ENCODE measurements at places on chromosomes 12 and 14.
A peak's percentile ranks its signal among the peaks of the same experiment; 100 is the strongest.

DNA sequence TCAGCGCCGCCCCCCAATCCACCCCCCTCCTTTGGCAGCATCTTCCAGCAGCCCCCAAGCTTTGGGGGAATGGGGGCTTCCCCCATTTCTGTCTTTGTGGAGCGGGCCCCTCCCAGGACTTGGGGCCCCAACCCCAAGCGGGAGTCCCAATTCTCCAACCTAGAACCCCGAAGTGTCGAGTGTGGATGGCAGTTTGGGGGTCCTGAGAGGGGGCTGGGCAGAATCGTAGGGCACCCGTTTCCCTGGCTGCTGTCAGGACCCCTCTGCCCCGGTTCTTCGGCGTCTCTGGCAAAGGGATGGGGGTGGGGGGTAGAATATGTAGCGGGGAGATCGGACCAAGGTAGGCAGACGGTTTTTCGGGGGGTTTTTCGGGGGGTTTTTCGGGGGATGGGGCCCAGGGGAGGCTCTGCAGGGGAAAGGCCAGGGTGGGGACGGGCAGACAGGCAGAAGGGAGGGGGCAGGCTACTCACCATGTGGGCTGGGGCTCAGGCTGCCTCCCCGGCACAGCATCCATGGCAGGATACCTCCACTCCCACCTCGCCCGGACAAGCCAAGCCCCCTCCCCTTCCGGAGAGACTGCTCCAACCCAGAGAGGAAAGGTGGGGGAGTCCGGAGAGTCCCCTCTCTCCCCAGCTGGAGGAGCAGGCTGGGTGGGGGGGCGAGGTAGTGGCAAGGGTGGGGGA, 739 bp downstream of the JPH4 start:
- no peak for DNase-seq

- DNase-seq, result no peak
These were observed 234.0 kb upstream of the CAND1 start for GRCh38 chr12:67035121-67035520.

DNA sequence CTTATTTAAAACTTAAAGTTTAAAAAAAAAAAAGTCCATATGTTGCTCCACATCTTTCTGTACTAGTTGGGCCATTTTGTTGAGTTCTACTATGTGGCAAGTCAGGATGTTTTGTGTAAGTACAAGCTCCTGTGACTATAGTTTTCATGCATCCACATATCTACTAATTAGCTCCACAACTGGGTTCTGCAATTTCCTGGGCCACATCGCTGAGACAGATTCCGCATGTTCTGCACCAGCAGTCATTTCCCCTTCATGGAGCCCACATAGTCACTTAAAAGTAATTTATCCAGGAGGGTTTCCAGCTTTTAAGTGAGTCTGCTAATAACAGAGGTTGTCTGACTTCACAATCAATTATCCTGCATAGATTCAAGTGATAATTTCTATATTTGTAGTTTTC, 461.4 kb downstream of the ZFP36L1 start:
- no peak for DNase-seq

GRCh38 chr12:47164724-47165439, 85.1 kb upstream of the AMIGO2 start:
- no peak for DNase-seq

DNA sequence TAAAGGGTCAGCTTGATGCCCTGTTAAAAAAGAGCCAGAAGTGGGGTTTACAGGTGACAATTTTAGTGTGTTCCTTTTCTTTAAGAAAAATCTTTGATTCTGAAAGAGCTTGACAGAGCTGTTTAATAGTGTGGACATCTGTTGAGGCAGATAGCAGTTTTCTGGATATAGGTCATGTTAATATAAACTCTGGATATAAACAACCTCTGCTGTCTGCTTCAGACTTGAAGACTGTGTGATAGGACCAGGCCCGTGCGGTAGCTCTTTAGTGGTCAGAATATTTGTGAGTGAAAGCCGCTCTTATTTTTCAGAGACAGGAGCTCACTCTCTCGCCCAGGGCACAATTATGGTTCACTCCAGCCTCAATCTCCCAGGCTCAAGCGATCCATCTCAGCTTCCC, 439.9 kb upstream of the RGS6 start:
- no peak for DNase-seq

- DNase-seq, result peak; percentile 82
These were observed 3.4 kb downstream of the APOLD1 start for GRCh38 chr12:12788675-12789368.

DNA sequence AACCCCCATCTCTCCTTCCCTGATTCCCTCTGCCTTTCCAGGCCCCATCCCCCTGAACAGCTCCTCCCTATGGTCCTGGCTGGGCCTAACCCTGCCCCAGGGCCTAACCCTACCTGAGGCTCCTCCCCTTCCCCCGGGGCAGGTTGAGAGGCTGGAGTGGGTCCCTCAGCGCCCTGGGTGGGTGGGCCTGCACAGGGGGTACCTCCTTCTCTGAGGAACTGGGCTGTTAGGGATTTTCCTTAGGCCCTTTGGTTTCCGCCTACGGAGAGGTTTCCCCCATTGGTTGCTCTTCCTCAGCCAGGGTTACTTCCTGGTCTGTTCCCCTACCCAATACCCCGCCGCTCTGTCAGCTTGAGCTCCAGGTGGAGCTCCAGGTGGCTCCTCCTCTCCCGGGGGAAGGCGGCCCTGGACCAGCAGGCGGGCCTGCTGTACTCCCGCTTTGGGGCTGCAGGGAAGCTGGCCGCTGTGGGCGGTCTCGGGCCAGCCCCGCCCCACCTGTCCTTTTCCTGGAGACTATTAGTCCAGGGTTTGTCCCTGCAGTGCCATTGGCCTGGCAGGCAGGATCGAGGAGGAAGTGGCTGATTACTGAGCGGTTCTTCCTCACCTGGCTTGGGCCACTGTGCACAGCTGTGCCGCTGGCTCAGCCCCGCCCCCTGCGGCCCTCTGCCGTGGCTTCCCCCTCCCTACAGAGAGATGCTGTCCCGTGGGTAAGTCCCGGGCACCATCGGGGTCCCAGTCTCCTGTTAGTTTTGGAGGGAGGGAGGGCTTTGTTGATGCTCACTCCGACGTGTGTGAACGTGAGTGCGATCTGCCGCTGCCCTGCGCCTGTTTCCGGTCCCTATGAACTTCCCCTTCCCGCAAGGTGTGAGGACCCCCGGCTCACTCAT, 2.5 kb downstream of the C12orf57 start:
- DNase-seq, result peak; percentile 72

DNA sequence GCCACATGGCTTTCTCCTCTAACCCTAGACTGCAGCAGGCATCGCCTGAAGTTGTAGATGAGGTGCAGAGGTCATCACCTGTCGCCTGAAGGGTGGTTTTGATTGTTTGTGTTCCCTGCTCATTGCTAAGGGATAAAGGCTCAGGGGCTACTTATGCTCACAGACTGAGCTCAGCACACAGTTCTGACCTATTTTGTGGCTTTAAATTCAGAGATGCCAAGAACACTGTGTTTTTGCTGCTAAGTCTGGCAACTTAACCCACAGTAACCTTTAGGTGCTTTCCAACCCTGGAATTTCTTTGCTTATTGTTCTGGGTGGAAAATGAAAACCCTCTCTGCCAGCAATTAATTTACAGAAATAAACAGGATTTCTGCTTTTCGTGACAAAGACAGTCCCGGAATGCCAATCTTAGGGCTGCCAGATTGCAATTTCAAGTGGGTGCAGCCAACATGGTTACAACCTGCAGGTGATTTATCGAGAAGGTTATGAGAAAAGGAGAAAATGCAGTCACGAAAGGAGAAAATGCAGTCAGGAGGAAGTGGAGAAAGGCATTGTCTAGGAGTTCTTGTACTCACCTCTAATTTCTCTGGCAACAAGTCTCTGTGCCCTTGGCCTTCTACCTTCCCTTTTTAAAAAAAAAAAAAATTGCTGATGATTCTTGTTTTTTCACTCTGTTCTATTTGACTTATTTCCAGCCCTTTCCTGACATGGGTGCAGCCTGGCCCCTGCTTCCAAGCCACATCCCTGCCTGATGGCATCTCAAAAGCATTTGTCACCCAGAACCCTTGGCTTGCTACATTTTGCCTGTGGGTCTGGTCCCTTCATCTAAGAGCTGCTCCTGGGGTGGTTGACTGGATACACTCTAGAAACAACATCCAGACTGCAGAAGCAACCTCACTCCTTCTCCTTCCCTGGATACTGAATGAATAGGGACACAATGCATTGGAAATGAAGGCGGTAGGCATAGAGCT, 23.3 kb downstream of the NPC2 start:
- no peak for DNase-seq

DNA sequence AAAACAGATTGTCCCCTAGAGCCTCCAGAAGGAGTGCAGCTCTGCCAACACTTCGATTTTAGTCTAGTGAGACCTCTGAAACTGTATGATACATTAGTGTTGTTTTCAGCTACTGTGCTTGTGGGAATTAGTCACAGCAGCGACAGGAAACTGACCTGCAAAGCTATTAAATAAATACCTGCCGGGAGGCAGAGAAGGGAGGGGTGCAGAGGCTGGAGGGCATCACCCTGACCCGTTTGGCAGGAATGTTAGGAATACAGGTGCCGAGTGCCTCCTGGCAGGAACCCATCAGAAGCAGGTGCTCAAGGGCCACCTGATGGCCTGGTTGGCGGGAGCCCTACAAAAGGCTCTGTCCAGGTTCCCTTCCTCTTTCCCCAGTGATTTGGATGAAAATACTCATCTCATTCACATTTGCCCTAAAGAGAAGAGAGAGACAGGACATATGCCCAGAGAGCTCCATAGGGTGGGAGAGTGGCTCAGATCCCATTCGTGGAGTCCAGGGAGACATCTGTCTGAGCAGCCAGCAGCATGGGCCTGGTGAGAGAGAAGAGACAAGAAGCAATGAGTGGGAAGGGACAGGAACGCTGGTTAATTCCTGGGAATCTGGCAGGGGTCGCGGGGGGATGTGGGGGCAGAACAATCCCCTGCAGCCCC, 44.6 kb downstream of the C14orf132 start:
- DNase-seq, result no peak

- no peak for DNase-seq
These were observed 173.0 kb upstream of the NTF3 start for GRCh38 chr12:5258926-5259325.

DNA sequence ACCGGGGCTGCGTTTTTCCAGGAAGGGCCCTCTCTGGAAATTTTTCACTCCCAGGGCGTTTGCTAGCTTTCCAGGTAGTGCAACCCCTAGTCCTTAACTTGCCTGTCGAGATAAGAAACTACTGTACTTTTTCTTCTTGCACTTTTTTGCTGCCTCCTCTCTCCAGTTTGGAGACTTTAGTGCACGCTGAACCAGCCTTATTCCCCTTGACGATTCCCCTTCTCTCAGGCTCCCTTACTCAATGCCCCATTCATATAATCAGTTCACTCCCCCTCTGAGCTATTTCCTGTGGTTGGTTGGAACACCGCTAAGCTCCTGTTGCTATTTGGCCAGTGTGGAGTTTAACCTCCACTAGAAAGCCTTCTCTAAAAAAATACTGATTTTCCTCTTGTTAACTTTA, 682 bp downstream of the CREBL2 start:
- peak; percentile 22 for DNase-seq

DNA sequence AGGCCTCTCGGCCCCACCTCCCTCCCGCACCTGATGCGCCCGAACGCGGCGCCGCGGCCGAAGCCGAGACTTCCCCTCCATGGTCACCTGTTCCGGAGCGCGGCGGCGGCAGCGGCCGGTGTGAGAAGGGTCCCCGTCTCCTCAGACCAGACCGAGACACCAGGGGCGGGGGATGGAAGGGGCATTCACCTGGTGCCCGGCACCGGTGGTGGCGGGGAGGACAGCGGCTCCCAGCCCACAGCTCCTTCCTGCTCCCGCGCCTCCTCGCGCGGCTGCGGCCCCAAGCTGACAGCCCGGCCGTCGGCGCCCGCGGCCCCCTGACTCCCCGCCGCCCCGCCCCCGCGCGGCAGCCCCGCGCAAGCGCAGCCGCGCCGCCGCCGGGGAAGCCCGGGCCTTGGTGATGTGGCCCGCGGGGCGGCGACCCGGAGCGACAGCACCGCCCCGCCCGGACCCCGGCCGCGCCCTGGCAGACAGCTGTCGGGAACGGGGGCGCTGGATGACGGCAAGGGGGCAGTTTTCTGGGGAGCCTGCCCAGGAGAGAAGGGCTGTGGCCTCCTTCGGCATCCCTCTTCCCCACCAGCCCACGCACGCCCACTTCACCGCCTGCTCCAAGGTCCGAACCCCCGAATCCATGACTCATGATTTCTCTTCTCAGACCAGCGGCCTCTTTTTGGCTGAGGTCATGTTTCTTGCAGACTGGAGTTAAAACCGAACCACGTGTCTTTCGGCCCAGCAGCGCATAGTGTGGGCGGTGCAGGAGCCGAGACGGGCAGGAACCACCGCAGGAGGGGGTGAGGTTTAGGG, at the start of gene SLC41A2:
TSS of gene SLC41A2 (minus strand) at position 290 of the 804 bp plus-strand sequence. CDS start 29,763 bp downstream, outside the sequence.
- peak; percentile 84 for DNase-seq

- no peak for DNase-seq
These were observed 451.6 kb downstream of the TRHDE start for GRCh38 chr12:72723732-72724131.

DNA sequence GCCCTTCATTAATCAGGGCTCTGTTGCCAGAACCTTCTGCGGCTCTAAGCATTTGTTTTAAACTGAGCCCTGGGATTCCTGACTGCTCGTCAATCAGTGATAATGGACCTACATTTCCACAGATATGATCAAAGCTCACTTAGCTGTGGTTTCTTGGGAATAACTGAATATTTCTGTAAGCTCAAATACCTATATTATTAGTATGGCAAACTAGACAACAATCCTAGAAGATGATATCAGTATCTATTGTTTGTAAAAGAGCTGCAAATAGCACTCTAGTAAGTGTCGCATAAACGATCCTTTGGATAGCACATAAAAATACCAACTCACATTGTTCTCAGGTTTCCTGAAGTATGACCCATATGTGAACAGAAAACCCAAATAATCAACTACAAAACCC, 150.4 kb downstream of the PPM1H start:
- no peak for DNase-seq

GRCh38 chr14:93304771-93305170, 28.1 kb downstream of the BTBD7 start:
- no peak for DNase-seq

- no peak for DNase-seq
These were observed 274.9 kb upstream of the MGAT4C start for GRCh38 chr12:86530996-86531655.

DNA sequence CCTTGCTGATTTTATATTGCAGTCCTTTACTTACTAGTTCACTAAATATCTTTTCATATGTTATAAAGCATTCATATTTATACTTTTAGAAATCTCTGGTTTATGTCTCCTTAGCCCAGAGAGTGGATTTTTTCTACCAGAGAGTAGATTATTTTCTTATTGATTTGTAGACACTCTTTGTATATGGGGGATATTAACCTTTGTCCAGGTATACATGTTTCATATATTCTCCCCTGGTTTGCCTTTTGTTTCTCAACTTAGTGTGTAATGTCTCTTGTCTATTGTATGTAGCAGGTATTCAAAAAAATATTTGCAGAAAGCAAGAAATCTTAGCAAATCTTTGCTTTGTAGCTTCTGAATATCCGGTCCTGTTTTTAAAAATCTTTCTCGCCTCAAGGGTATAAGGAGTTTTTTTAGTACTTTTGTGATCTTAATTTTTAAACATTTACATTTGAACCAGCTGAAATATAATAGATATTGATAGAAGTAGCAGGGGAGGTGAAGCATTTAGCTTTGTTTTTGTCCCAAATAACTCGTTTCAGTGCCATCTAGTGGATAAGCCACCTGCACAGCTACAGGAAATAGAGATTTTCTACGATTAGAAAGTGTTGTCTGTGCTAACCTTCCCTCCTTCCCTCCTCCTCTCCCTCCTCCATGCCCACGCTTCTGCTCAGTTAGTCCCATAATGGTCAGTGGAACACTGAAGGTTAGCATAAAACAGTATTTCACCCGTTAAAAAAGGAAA, 97.0 kb downstream of the PHETA1 start:
- DNase-seq, result no peak
